ENCODE measurements at places on chromosomes 16 and 17.

- DNase-seq: no peak
Measured at GRCh38 chr16:66834746-66835145, 4.0 kb upstream of the NAE1 start.

DNA sequence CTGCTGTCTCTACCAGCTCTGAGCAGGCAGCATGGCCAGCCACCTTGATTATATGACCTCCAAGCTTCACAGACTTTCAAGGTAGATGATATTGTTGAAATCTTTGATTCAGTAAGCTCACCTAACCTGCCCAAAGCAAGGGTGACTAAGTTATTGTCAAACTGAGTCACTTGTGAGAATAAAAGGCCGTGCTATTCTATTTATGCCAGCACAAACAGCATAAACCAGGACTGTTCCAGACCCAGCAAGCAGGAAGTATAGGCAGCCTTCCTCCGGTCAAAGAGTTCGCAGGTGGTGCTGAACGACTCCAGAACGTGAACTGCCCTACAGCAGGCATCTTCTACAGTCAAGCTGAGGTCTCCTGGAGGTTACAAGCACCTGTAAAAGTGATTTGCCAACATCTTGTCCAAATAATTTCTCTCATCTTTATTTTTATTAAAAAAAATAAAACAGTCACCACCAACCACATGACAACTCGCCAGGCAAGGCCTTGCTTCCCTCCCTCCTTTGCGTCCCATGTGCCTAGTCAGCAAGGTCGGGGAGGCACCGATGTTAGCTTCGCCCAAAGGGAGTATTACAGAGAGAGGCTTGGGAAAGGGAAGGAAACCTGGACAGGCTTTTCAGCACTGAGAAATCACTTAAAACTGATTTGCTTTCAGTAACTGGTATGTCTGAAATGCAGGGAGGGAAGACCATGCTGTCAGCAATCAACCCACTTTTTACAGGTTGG is 10.8 kb downstream of the ARL2BP start:
- DNase-seq: no peak

DNA sequence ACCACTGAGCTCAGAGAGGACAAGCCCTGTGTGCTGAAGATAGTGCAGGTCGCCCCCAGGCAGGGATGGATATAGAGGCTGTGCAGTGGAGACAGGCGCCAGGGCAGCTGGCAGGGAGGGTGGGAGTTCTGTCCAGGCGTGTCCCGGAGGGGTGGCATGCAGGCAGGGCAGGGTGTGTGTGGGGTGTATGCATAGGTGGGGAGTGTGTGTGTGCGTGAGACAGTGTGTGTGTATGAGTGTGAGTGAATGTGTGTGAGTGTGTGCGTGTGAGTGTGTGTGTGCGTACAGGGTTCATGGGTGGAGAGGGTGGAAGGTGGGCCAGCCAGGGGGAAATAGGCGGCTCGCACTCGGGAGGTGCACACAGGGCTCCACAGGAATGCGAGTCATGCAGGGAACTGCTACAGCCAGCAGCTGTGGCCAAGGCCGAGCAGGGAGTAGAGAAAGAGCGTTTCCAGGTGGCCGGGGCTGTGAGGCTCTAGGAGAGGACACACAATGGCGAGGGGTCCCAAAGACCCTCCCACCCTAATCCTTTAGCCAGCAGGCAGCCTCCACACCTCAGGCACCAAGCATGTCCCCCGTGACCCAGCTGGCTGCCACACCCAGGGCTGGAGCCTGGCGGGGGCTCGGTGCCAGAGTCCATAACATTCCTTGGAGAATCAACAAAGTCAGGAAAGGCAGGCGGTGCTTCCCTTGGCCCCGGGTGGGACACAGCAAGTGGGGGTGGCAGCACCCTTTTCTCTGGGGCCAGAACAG is 4.6 kb downstream of the PLCD3 start:
- DNase-seq: no peak

DNA sequence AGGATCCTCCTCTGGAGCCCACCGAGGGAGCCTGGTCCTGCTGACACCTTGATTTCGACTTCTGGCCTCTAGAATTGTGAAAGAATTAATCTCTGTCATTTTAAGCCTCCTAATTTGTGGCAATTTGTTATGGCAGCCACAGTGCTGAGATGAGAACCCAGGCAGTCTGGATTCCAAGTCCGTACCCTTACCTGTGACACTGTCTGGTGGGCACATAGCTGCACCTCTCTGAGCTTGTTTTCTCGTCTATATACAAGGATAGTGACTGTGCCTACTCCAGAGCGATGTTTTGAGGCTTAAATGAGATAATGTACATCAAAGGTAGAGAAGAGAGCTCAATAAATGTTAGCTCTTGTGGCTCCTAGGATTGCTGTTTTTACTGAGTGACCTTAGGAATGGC is 128.4 kb upstream of the MPHOSPH6 start:
- DNase-seq: no peak

- DNase-seq: no peak
Measured at GRCh38 chr16:824194-824593, 23.7 kb upstream of the GNG13 start.

- DNase-seq: no peak
Measured at GRCh38 chr17:45742251-45742650, 41.9 kb upstream of the CRHR1 start.

GRCh38 chr16:15958703-15959348 is 9.4 kb downstream of the ABCC1 start:
- no peak for DNase-seq

GRCh38 chr16:88688013-88688778 is 1.9 kb upstream of the SNAI3 start:
- no peak for DNase-seq

DNA sequence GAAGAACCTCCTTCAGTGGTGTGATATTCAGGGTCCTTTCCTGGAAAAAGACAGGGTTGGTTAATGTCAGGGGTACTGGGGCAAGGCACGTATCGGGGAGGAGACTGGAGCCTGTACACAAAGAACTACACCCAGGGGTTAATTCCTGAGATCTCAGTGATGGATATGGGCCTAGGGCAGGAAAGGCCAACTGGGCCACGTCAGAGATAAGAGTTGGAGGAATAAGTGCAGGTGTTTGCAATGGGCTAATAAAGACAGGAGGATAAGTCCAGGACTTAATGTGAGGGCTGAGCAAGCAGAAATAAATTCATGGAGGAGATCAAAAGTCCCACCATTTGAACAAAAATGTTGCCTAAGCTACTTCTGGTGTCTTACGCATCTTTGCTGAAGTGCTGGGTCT is 10.4 kb upstream of the HERPUD1 start:
- no peak for DNase-seq

- no peak for DNase-seq
Measured at GRCh38 chr17:13776027-13776551, 174.4 kb upstream of the HS3ST3A1 start.

- DNase-seq: no peak
Measured at GRCh38 chr17:81868674-81869220, 2.4 kb downstream of the ARHGDIA start.

Measured in putamen (tissue), 1 donor.